Osteoblast (primary cell): ENCODE measurements at places on chromosomes 1 and 21.

GRCh38 chr1:202625416-202626360 is 84.6 kb downstream of the SYT2 start:
- H3K27ac ChIP-seq = no peak overlapping the region
- DNase-seq = peak; percentile 97
- H3K27me3 ChIP-seq = no peaks in the 10 kb centered on the region
- H3K4me3 ChIP-seq = no peak overlapping the region
- peaks cover 14% of the 10 kb centered on the region for H3K4me1 ChIP-seq
- H3K36me3 ChIP-seq = no peaks in the 10 kb centered on the region

GRCh38 chr1:89728381-89728780 is 92.5 kb upstream of the LRRC8D start:
- DNase-seq = no peak
- no peak overlapping the region for H3K4me3 ChIP-seq
- H3K4me1 ChIP-seq = peaks cover 24% of the 10 kb centered on the region
- no peak overlapping the region for H3K27ac ChIP-seq
- no peaks in the 10 kb centered on the region for H3K27me3 ChIP-seq

DNA sequence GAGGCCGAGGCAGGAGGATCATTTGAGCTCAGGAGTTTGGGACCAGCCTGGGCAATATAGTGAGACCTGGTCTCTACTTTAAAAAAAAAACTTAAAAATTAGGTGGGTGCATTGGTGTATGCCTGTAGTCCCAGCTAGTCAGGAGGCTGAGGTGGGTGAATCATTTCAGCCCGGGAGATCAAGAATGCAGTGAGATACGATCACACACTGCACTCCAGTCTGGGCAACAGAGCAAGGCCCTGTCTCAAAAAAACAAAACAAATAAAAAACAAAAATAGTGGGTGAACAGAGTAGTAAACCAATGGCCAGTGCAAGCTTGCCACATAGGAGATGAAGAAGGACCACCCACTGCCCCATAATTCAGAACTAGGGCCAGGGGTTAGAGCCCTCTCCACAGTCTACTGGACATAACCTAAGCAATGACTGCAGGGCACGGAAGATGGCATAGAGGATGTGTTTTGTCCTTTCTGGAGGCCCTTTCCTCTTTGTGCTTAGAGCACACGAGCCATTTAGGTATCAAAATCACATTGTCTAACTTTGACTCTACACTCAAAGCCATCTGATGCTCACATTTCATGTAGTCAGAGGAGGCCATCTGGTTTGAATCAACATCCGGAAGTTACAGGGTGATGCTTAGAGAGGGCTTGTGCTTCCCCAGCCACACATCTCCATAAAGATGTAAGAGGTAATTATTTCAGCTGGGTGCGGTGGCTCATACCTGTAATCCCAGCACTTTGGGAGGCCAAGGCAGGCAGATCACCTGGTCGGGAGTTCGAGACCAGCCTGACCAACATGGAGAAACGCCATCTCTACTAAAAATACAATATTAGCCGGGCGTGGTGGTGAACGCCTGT is 12.6 kb downstream of the CD2 start:
- H3K27ac ChIP-seq = no peak overlapping the region
- no peak for DNase-seq

DNA sequence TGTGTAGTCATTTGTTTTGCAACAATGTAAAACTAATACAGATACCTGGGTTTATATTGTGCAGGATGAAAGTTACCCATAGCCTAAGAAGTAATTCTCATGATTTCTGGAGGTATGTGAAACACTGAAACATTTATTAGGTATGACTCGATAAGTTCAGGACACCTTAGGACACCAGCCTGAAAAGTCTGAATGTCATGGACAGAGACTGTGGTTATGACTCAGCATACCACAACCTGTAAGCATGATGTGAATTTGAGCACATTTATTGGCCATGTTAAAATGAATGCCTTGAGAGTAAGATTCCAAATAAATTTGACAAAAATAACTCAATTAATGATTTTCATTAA is 1471.7 kb upstream of the B3GALT2 start:
- no peak for DNase-seq
- no peaks in the 10 kb centered on the region for H3K27me3 ChIP-seq
- no peaks in the 10 kb centered on the region for H3K36me3 ChIP-seq
- H3K4me3 ChIP-seq = no peak overlapping the region
- H3K27ac ChIP-seq = no peak overlapping the region
- no peaks in the 10 kb centered on the region for H3K4me1 ChIP-seq

- no peak overlapping the region for H3K4me3 ChIP-seq
- peaks cover 18% of the 10 kb centered on the region for H3K36me3 ChIP-seq
- peaks cover 45% of the 10 kb centered on the region for H3K4me1 ChIP-seq
- H3K27ac ChIP-seq = peak overlapping the region; percentile 51
Observed at GRCh38 chr1:66375125-66375524, 158.8 kb upstream of the SGIP1 start.

DNA sequence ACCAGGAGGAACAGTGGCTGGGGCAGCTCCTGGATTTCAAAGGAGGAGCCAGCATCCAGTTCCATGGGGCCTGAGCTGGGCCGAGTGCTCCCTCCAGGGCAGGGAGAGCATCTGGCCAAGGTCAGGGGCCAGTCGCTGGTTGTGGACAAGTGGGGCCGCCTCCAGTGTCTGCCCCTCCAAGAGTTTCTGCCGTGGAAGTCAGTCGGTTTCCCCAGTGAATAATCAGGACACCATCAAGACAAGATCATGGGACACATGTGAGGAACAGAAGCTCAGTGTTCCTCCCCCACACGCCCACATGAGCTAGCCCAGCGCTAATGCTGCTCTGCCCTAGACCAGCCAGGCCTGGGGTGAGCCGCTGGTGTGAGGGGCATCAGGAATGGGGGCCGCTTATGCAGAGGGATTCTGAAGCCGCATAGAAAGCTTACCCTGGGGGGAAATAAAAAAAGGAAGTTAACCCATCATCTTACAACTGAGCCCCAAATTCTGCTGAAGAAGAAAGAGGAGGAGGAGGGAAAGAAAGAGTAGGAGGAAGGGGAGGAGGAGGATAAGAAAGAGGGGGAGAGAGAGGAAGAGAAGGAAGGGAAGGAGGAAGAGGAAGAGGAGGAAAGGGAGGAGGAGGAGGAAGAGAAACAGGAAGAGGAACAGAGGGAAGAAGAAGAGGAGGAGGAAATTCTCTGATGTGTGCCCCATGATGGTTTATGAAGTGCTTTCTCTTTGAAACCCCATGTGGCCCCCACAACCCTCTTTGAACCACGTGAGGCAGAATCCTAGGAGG is 198.4 kb downstream of the MATN1 start:
- H3K27ac ChIP-seq = no peak overlapping the region
- no peak overlapping the region for H3K4me3 ChIP-seq
- no peak for DNase-seq
- peaks cover 30% of the 10 kb centered on the region for H3K4me1 ChIP-seq
- H3K27me3 ChIP-seq = no peaks in the 10 kb centered on the region

DNA sequence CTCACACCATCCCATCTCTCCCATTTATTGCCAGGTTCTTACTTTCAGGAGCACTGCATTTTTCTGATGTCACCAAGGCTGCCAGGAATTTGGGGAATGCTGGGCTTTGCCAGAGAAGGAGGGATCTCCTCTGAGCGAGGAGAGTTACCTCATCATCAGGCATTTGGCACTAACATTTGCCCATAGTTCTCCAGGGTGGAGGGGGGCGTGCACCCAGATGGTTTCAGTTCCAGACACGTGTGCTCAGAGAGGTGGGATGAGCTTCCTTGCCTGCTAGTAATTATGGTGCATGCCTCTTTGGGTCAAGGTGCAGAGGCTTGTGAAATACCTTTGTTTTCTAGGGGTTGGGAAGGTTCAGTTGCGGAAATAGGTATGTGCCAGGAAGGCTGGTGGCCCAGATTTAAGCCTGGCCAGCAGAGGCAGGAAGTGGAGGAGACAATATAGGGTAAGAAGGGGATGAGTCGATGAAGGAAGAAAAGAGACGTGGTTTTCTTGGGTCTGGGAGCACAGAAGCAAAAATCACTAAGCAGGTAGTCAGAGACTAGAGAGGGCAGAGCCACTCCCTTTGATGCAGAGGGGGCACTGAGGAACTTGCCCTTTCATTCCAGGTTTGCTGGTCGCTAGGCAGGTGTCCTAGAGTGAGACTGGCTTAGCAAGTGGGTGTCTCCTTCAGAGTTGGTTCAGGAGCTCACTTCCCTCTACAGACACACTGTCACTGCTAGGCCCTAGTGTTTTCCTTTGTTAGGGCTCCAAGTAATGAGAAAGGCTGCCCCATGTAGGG is 7.2 kb downstream of the TUFT1 start:
- peaks cover 49% of the 10 kb centered on the region for H3K4me1 ChIP-seq
- no peaks in the 10 kb centered on the region for H3K36me3 ChIP-seq
- H3K27me3 ChIP-seq = no peaks in the 10 kb centered on the region
- H3K27ac ChIP-seq = peak overlapping the region; percentile 65
- peak; percentile 91 for DNase-seq

DNA sequence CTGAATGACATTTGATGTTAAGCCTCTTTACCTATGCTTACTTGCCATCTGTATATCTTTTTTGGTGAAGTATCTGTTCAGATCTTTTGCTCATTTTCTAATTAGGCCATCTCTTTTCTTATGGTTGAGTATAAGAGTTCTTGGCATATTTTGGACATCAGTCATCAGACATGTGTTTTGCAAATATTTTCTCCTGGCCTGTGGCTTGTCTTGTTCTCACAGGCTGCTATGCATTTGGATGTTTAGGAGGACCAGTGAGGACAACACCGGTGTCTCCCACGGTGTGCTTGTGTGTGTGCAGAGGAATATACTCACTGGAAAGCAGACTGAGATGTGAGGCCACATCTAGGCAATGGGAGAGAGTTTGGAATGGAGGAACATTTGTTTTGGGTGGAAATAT is 87.1 kb upstream of the LYST start:
- H3K4me1 ChIP-seq = peaks cover 7% of the 10 kb centered on the region
- no peaks in the 10 kb centered on the region for H3K36me3 ChIP-seq
- peak overlapping the region; percentile 61 for H3K27ac ChIP-seq
- no peak overlapping the region for H3K4me3 ChIP-seq

GRCh38 chr1:44237721-44238457 is 24.6 kb downstream of the DMAP1 start:
- H3K27me3 ChIP-seq = no peaks in the 10 kb centered on the region
- no peaks in the 10 kb centered on the region for H3K36me3 ChIP-seq
- peak; percentile 91 for DNase-seq
- no peak overlapping the region for H3K27ac ChIP-seq

DNA sequence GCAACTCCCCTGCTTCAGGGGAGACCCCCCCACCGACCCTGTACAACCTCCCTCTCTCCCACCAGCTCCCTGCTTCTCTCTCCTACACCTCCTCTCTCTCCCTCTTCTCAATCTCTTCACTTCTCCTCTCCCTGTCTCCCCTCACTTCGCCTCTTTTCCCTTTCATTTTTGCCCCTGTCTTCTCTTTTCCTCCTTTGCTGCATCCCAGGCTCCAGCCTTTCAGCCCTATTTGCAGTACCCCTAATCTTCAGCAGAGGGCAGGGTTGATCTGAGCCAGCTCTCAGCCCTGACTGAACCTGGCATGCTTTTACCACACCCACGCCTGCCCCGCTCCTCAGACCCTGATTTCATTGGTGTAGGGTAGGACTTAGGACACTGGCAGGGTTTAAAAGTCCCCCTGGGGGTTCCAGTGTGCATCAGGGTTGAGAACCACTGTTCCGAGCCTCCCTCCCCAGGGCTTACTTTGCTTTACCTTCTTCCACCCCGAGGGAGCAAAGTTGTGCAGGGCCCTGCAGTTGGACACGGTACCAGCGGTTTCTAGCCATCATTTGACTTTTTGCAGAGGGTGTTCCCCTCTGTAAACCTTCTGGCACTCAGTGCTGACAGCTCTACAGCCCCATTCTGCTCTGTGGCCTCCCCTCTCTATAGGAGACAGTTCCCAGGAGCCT is 67.3 kb upstream of the CNTN2 start:
- peak; percentile 97 for DNase-seq
- H3K36me3 ChIP-seq = peaks cover 28% of the 10 kb centered on the region

- H3K27me3 ChIP-seq = peaks cover 16% of the 10 kb centered on the region
- no peak for DNase-seq
- H3K4me1 ChIP-seq = peaks cover 5% of the 10 kb centered on the region
- no peaks in the 10 kb centered on the region for H3K36me3 ChIP-seq
- no peak overlapping the region for H3K27ac ChIP-seq
Observed at GRCh38 chr1:214270097-214270650, 10.8 kb upstream of the SMYD2 start.

- H3K4me1 ChIP-seq = peaks cover 35% of the 10 kb centered on the region
- H3K27me3 ChIP-seq = no peaks in the 10 kb centered on the region
- peak overlapping the region; percentile 43 for H3K4me3 ChIP-seq
- no peaks in the 10 kb centered on the region for H3K36me3 ChIP-seq
- no peak for DNase-seq
Observed at GRCh38 chr1:118101515-118101844, 83.5 kb downstream of the SPAG17 start.

DNA sequence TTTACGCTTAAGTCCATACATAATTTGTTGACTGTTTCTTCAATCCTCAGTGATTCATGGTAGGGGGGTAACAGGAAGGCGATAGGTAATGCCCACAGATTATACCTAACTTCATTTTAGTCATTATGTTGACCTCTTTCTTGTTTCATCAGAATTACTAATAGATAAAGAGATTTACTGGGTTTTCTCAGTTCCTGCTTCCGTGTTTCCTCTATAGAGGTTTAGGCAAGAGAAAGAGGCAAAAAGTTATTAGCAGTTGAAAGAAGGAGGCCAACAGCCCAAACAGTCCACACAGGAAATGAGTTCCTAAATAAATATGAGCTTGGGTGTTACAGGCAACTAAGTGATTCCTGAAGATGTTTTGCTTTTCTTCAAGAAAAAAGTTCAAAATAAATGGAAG is 17.9 kb upstream of the CLCA1 start:
- DNase-seq = no peak
- H3K36me3 ChIP-seq = no peaks in the 10 kb centered on the region
- no peaks in the 10 kb centered on the region for H3K4me1 ChIP-seq

GRCh38 chr1:25609921-25610320 is 6.7 kb upstream of the MAN1C1 start:
- DNase-seq = no peak
- H3K4me3 ChIP-seq = no peak overlapping the region
- peaks cover 54% of the 10 kb centered on the region for H3K27me3 ChIP-seq
- H3K4me1 ChIP-seq = no peaks in the 10 kb centered on the region
- H3K27ac ChIP-seq = no peak overlapping the region

- DNase-seq = no peak
- H3K27me3 ChIP-seq = no peaks in the 10 kb centered on the region
- no peaks in the 10 kb centered on the region for H3K36me3 ChIP-seq
- H3K27ac ChIP-seq = no peak overlapping the region
- H3K4me1 ChIP-seq = peaks cover 10% of the 10 kb centered on the region
Observed at GRCh38 chr1:40906781-40907400, 44.7 kb upstream of the CITED4 start.

DNA sequence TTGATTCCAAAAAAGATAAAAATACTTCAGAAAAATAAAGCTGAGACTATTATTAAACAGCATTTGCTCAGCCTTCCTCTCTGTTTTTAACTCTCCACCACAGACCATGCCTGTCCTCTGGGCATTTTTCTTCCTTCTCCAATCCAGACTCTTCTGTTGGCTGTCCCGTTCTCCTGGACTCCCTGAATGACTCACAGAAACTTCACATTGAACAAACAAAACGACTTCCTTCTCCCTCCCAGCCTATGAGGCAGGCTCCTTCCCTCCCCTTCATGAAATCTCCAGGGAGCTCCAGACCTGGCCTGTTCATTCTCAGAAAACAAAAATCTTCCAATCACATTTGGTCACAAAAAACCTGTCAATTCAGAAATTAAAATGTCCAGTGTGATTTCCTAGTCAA is 421.3 kb downstream of the NPHP4 start:
- H3K27me3 ChIP-seq = no peaks in the 10 kb centered on the region
- H3K27ac ChIP-seq = no peak overlapping the region
- H3K4me3 ChIP-seq = no peak overlapping the region
- DNase-seq = no peak

- no peak overlapping the region for H3K27ac ChIP-seq
- peak; percentile 60 for DNase-seq
- no peaks in the 10 kb centered on the region for H3K36me3 ChIP-seq
Observed at GRCh38 chr1:25031966-25032667, 102.0 kb upstream of the RUNX3 start.
